ENCODE measurements at places on chromosomes 12 and 14.

DNA sequence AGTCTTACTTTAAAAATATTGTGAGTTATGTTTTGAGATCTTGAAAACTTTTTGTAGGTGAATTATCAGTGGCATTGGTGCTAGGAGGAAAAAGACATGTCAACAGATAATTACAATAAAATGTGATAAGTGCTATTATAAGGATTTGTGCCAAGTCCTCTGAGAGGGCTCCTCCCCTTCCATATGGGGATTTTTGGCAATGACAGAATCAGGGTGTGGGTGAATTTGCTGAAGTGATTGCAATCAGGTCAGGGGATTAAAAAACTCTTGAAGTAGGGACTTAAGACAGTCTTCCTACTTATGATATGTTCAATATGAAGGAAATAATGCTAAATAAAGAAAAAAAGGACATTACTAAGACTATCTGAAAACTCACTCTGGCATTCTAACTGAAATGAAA is 122.5 kb downstream of the SLC15A5 start:
- DNase-seq: no peak

- DNase-seq: no peak
Observed at GRCh38 chr12:45242180-45242579, 26.3 kb downstream of the ANO6 start.

- DNase-seq: no peak
Observed at GRCh38 chr12:131737150-131737827, 26.4 kb downstream of the SFSWAP start.

- no peak for DNase-seq
Observed at GRCh38 chr12:54612225-54612750, 22.4 kb downstream of the LACRT start.

GRCh38 chr12:52259657-52260243 is 14.7 kb upstream of the KRT86 start:
- DNase-seq: no peak

DNA sequence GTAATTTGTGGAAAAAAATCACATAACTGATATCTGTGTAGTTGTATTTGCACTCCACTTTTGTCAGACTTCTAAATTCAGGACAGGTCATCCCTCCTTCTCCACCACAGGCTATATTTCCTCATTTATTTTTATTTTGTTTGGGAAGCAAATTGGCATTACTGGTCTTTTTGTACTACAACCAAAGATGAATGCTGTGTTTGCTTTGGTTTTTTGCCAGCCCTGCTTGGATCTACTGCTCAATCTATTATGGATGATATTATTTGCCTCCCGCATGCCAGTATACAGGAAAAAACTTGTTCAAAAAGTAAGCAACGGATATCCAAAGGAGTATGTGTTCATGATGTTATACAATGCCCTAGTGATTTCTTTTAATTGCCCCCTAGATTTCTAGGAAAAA is 948.8 kb downstream of the TRHDE start:
- no peak for DNase-seq

GRCh38 chr12:16349131-16349460 is 1.7 kb downstream of the MGST1 start:
- DNase-seq: no peak

- no peak for DNase-seq
Observed at GRCh38 chr14:58944968-58945356, 243.5 kb upstream of the DAAM1 start.

DNA sequence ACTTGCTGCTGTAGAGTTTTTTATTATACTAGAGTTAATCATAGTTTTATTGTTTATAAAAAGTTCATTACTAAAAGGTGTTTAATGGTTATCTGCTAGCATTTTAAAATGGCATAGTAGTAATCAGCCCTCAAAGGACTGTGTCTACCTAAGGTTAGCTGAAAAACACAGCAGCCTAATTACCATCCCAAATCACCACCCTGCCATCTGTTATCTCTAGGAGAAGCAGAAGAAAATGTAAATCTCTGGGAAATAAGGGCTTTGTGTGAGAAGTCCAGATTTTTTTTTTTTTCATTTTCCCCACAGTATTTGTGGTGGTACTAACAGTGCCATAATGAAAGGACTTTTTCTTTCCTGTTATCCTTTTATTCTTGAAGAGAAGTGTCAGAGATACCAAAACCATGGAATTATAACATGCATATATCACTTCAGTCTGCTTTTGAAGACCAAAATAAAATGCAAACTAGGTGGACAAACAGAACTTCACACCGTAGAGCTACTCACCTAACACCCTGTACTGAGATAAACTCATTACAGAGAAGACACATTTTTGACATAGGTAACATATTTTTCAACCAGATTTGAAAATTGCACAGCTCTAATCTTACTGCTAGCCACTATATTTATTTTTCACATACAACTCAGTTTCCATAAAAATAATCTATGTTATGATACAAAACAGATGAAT is 876.2 kb downstream of the C12orf50 start:
- DNase-seq: no peak

GRCh38 chr12:3016191-3016590 is 57.0 kb downstream of the TEAD4 start:
- DNase-seq: no peak

Measured in activated CD4-positive, alpha-beta T cell treated with anti-CD3 and anti-CD28 coated beads for 24 hours (primary cell).